GM13977 (cell line): ENCODE measurements at places on chromosomes 6 and 20.

GRCh38 chr20:31918466-31919105 is 33.3 kb downstream of the PDRG1 start:
- no peak for DNase-seq

DNA sequence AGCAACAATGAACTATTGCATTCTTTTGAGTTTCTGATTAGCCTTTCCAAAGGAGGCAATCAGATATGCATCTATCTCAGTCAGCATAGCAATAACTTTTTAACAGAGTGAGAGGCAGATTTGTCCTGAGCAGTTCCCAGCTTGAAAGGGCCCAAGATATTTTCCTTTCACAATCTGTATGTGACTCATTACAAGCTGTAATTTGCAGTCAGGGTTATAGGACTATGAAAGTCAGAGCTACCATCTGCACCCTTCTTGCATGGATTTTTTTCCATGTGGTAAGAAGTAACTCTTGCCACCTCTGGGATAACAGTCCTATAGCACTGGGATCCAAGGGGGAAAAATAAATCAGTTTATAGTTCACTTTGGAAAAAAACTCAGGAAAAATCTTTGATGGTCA is 318.2 kb upstream of the RGS17 start:
- DNase-seq, result no peak

DNA sequence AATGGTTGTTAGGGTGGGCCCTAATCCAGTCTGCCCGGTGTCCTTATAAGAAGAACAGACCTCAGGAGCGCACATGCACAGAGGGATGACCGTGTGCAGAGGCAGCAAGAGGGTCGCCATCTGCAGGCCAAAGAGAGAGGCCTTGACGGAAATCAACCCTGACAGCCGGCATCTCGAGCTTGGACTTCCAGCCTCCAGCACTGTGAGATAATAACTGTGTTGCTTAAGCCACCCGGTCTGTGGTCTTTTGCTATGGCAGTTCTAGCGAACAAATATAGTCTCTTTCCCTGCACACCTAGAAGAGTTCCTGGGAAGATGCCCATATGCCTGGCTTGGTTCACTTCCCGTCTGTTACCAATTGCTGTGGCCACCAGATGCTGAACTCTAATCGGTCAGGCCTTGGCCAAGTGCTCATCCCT is 35.3 kb upstream of the PTGIS start:
- DNase-seq, result no peak

- DNase-seq, result no peak
Measured at GRCh38 chr6:47376930-47377329, 67.2 kb upstream of the TNFRSF21 start.

- peak; percentile 78 for DNase-seq
Measured at GRCh38 chr6:167130008-167130677, 7.2 kb downstream of the CCR6 start.

DNA sequence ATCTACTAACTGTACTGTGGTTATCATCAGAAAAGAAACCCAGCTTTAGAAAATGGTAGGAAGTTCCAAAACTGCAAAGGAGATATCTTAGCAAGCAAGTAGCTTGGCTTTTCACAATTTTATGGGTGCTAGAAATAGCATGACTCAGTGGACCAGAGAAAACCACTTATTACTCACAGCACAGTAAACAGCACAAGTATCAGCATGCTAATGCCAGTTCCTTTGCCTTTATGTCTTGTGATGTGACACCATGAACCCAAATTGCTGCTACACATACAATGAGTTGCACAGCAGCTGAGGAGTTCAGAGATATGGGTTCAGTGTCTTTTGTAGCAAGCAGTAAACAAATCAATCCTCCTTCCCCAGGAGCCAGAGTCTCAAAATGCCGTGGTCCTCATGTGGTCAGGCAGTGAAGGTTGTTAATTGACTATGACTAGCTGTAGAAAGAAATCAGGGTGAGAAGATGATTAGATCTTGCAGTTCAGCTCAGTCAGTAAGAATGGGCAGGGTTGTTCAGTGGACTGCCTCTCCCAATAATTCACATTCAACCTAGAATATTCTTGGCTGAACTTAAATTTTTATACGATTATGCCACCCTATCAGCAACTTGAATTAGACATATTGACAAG is 73.3 kb downstream of the OPRM1 start:
- DNase-seq, result no peak

GRCh38 chr6:152201120-152201519 is 393.6 kb downstream of the ESR1 start:
- no peak for DNase-seq

DNA sequence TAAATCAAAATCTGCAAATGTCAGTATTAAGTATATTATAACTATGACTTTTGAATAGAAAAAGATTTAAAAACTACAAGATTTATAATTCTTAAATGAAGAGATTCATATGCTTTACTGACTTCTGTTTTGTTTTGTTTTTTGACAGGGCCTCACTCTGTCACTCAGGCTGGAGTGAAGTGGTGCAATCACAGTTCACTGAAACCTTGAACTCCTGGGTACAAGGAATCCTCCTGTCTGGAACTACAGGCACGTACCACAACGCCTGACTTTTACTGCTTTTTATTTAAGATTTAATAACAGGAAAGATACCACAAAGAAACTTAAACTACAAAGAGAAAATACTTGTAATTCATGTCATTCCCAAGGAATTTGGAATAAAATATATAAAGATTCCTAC is 940.2 kb upstream of the CITED2 start:
- no peak for DNase-seq

DNA sequence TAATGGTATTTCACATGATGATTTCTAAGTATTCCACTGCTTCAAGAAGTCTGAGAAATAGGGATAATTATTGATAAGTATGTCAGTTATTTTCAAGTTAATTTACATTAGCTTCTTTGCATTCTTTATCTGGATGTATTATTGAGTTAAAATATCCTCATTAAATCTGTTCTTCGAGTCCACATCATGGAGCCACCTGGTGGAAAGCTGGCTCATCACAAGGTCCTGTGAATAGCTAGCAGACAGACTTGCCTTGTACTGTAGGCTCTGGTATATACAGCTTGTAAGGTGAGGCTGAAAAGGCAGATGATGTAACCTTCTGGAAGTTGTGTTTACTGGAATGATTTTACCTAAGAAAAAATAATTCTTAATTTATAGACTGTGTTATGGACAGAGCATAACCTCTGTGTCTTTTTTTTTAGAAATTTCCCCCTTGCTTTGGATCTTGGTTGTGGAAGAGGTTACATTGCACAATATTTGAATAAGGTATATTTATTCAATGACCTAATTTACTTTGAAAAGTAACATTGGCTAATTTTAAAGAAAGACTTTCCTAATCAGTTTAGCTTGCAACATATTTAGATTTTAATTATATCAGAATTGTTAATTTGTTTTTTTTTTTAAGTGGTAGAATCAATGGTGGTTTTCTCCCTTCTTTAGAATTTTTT is 3.5 kb downstream of the NDUFAF5 start:
- peak; percentile 66 for DNase-seq
